Stimulated activated CD4-positive, alpha-beta T cell treated with anti-CD3 and anti-CD28 coated beads, Interleukin-12 subunit alpha, Interleukin-12 subunit beta, amount 100 ng/mL, for 4 hours (primary cell): ENCODE measurements at places on chromosomes 6 and 20.
A peak's percentile ranks its signal among the peaks of the same experiment; 100 is the strongest.

GRCh38 chr20:32858189-32858588, 534 bp upstream of the EFCAB8 start:
- DNase-seq, result no peak

- no peak for DNase-seq
These were observed 35.4 kb downstream of the DACT2 start for GRCh38 chr6:168284187-168284586.

- no peak for DNase-seq
These were observed 43.5 kb upstream of the APCDD1L start for GRCh38 chr20:58558486-58559367.

DNA sequence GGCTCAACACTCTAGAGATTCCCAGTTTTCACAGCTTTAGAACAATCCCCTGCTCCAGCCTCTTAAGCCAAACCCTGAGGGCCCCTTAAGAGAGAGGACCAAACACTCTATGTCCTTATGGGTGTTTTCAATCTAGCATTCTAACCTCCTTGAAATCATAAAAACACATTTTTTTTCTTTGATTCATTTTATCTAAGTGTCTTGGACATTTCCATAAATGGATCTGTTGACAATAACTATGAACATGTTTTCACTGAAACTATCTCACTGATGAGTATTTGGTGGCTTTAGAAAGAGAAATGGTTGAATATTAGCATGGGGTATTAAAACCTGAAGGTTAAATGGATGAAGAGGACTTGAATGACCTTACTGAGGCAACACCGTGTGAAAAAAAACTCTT, 27.6 kb upstream of the PDE7B start:
- DNase-seq, result no peak

- DNase-seq, result no peak
These were observed 158.5 kb upstream of the AFDN start for GRCh38 chr6:167668019-167668753.

GRCh38 chr6:56716229-56716628, 73.5 kb upstream of the DST start:
- DNase-seq, result no peak

DNA sequence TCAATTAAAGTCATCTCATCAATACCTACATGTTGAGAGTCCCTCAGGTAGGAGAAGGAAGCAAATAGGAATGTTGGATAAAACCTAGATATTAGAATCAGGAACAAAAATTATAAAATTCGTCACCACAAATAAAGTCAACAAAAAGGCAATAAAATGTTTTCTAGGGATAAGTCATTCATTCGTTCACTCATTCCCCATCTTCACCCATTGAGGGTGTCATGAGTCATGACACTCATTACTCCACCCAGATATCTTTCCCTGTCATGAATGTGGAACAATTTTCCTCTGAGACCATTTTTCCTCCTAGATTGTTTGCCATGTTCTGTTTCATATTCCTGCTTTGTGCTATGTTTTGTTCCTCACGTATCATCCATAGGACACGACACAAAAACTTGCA, 50.9 kb upstream of the OLIG3 start:
- DNase-seq, result no peak

DNA sequence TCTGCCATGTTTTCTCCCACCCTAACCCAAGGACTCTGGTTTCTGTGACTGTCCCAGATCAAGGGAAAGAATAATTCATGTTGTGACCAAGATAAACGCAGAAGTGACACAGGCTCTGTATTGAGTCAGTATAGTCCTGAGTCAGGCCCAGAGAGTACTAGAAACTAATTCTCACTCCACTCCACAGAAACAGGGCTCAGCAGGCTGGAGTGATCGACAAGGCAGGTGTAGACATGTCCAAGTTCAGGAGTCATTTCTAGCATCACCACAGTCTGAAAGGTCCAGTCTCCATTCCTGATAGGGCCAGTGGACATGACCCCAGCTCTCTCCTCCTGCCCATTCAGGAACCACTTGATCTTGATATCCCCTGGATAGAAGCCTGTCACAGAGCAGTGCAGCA, 2.7 kb downstream of the HLA-DOB start:
- no peak for DNase-seq

DNA sequence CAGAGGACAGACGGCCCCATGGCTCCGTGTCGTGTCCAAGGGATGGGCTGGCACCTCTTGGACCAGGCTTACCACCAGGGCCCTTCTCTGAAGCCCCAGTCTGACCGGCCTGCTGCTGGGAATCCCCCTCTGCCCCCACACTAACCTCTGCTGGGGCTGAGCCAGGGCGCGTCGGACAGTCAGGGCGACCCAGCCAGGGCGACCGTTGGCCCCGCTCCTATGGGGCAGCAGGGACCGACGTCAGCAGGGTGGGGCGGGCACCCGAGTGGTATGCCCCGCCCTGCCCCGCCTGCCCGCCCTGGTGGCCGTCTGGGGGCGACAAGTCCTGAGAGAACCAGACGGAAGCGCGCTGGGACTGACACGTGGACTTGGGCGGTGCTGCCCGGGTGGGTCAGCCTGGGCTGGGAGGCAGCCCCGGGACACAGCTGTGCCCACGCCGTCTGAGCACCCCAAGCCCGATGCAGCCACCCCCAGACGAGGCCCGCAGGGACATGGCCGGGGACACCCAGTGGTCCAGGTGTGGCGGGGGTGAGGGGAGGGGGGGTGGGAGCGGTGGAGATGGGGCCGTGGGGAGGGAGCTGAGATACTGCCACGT, at the start of gene SLC17A9:
TSS of gene SLC17A9 (plus strand) at position 337 of the 595 bp plus-strand sequence. CDS start at position 459, 122 bp downstream.
- DNase-seq, result peak; percentile 33
